GM18507 (cell line): ENCODE measurements at places on chromosomes 6 and 20.

- DNase-seq = no peak
These were observed 86.7 kb downstream of the SLX4IP start for GRCh38 chr20:10521836-10522235.

DNA sequence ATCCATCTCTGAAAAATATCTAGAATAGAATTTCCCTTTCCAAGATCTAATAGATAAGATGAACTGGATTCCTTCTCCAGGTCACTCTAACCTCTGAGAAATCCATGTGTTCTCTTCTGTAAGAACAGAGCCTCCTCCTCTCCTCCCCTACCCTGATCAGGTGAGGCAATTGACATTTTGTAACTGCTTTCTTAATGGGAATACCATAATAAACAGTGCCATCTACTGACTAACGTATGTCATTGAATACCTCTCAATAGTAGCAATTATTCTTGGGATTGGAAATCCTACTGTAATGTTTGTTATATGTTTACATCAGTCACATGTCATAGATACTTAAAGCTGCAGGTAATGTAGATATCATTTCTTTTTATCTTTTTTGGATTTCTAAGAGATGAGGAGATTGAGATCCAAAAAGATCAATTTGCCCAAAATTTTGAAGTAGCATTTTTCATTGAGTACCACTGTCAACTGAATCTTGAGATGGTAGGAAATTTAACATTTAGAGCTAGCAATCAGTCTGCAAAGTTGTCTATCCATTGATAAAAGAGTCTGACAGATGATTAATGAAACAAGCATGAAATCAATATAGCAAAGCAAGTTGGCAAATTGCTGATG, 365.8 kb upstream of the HSF2 start:
- no peak for DNase-seq

DNA sequence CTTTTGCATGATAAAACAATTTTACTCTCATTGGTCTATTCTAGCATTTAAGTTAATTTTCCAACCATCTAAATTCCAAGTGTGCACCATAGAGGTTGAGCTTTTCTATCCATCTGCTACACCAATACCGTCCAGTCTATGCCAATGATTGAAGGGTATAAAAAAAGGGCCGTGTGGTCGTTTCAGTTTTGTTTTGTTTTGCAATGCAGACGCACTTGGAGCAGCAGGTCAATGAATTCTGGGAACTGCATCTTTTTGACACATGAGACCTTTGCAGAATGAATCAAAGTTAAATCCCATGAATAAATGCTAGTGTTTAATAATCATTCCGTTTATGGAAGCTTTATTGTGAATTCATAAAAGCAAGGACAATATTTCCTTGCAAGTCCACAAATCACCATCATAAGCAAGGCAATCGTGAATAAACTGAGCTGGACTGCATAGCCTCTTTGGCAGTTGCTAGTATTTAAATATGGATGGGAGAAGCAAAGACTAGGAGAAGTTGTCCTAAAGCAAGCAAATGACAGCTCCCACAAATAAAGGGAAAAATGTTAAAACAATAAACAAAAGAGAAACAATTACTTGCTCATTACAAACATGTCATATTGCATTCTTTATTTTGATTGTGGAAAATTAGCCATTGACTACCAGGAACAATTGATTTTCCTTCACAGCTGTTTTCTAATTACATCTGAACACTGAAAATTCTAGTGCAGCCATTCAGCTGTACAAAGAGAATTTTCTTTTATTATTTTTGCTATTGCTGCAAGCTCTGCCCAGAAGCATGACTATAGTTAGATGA, 649.7 kb upstream of the GJE1 start:
- DNase-seq = no peak

DNA sequence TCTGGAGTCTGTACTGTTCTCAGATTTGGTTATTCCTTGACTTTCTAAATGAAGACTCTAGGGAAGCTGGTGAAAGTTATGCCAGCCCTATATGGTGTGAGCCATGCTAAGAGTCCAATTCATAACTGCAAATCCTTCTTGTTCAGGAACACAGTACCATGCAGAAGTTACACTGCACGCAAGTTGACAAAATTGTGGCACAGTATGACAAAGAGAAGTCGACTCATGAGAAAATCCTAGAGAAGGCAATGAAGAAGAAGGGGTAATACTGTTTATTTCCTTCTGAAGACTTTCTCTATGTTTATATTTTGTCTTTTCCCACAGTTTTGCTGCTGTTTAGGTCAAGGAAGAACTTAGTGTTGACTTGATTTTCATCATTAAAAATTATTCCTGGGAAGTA, 61.2 kb upstream of the LAMP5 start:
- no peak for DNase-seq

- DNase-seq = no peak
These were observed 315.1 kb upstream of the PRND start for GRCh38 chr20:4406627-4407026.

DNA sequence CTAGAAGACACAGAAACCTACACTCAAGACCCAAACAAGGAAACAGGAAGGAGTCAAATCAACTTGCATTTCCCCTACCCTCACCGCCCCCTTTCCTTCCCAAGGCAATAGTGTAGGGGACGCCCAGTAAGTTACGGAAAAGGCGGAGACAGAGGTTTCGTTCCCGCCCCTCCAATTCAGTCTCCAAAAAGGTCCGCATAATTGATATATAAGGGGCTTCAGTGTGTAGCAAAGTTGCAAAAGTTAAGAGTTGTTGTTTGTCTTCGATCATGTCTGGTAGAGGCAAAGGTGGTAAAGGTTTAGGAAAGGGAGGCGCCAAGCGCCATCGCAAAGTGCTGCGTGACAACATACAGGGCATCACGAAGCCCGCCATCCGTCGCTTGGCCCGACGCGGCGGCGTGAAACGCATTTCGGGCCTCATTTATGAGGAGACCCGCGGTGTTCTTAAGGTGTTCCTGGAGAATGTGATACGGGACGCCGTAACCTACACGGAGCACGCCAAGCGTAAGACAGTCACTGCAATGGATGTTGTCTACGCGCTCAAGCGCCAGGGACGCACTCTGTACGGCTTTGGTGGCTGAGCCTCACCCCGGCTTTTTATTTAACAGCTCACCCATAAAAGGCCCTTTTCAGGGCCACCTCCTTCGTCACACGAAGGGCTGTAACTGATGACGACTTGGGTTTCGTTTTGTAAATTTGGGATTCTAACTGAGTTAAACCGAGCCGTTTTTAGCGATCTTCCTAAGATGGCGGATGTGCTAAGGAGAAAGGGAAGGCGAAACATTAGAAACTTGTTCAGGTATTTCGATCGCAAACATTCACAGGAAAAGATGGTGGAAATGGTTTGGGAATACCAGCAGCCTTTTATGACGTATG, 124.6 kb upstream of the BTN3A2 start:
- DNase-seq = no peak

GRCh38 chr6:135233686-135234491, 52.8 kb downstream of the MYB start:
- no peak for DNase-seq

GRCh38 chr6:167298127-167298526, 7.0 kb downstream of the UNC93A start:
- DNase-seq = no peak

DNA sequence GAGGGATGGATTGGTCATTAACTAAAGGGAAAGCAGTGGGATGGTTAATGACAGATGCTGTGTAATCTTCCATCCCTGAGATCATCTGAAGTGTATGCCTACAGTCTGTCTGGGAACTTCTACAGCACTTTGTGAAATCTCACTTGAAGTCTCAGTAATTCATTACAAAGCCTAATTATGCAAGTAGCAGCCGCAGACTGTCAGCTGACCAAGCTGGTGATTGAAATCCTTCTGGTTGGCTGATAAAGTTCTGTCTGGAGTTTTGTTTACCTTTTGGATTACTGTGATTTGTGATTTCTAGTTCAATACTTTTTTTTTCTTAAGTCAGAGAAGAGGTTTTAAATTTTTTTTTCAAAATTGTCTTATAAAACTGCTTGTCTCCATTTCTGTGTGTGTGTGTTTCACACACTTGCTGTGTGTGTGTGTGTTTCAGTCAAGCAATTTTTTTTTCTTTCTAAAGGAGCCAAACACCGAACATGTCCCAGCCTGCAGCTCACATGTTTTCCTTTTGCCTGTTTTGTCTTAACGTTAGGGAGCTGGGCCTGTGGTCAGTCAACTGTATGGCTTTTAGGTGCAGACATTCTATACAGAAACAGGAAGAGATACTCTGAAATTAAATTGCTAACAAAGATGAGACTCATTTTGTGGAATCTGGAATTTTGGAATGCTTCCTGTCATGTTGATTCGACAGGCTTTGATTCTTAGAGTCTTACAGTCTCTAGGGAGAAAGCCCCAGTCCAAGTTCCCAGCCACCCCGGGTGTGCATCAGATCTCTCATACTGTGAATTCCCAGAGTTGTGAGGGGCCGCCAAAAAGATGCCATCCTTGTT, 28.5 kb upstream of the ADGRF4 start:
- no peak for DNase-seq

- no peak for DNase-seq
These were observed 200.6 kb upstream of the MAP3K7 start for GRCh38 chr6:90787446-90787845.

DNA sequence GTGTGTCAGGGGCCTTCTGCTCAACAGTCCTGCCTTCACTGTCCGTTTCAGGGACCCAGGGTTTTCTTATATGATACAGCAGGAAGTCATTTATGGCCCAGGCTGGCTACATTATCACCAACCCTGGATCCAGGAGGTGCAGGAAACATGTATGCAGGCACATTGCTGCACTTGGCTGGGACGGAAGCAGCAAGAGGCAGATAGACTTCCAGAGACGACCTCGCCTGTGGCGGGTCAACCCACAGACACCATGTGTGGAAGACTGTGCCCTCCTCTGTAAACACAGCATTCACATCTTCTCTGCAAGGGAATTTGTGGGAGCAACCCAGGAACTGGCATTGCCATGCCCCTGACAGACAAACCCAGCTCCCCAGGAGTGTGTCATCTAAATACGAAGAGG, 43.7 kb downstream of the TBC1D7 start:
- DNase-seq = no peak

DNA sequence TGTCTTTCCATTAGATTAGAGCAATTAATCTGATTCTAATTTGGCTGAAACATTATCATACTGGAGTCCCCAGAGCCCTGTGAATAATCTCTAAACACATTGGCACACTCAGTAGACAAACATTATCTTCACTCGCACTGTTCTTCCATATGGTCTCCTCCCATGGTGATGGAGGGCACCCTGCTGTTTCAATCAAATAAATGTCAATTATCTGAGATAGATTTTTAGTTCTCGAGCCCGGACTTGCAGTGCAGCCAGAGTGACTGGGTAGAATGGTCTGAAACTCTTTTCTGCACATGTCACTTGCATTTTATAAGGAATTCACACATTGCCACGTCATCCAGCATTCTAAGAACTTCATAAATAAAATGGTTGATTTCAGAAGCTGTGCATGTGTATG, 90.6 kb upstream of the MAP3K7 start:
- DNase-seq = no peak

- DNase-seq = no peak
These were observed 478.8 kb downstream of the CD83 start for GRCh38 chr6:14596410-14596809.

GRCh38 chr6:5580736-5581581, 319.6 kb downstream of the FARS2 start:
- no peak for DNase-seq

- no peak for DNase-seq
These were observed 13.6 kb downstream of the KCNK5 start for GRCh38 chr6:39215640-39216158.

DNA sequence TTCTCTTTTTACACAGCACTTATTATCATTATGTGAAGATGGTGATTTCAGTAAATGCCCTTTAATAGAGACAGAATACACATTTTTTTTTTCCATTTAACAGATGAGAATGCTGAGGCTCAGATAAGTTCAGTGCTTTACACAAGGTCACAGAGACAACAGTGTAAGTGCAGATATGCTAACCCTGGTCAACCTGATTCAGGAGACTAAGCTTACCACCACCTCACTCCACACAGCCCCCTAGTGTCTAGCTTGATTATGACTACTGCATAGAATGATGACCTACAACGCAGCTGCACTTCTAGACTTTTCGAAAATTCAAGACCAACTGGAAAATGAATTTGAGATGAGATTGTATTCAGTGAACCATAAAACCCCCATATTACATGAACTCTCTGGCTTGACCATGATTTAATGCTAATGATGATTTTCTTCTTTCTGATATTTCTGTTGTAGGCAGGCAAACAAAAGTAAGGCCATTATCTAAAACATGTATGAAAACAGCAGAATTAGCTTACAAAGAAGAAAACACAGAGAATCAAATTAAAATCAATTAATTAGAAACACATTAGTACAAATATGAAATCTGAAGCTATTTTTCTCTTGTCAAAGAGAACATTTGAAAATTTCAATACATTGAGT, 212.1 kb upstream of the PHACTR1 start:
- DNase-seq = no peak

DNA sequence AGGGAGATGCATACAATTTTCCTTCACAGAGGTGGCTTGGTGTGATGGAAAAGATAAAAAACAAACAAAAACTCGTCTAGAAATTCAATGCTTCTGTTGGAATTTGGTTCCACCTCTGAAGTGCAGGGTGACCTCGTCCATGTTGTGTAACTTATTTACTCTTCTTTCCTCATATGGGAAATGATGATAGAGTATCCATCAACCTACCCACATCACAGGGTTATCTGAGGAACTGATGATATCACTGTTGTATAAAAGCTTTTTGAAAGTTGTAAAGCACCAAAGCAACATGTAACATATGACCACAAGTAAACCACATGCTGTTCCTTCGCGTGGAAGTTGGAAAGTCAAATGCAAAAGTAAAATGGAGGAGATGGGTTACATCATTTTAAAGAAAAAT, 212.0 kb upstream of the SGK1 start:
- DNase-seq = no peak

DNA sequence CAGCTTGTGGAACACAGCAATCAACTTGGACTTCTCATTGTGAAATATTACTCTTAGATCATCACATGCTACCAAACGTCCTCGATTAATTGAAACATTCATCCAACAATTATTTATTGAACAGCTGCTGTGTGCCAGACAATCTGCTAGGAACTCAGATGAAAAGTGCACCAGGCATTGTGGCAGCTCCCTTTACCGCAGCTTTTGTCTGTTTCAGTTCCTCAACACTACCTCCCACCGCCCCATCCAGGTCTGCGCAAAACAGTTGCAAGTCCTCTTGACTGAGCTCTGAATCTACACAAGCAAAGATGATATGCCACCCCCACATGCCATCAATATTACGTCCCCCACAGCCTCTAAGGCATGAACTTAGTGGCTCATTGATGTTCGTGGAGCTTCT, 1094.4 kb upstream of the MAP3K7 start:
- DNase-seq = no peak

DNA sequence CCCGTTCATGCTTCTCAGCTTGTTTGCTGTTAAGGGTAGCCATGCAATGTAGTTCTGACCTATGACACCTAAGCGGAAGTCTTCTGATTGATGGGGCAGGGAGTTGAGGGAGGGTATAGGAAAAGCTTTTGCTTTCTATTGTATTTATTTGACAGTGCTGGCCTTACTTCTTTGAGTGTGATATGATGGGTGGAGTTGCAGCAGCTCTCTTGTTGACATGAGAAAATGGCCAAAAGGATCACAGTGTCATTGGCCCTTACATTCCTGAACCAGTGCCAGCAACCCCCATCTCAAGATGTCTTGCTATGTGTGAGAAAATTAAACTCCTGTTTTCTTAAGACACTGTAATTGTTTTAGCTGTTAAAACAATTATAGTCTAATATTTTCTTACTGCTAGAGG, 117.5 kb downstream of the SAMD5 start:
- DNase-seq = no peak
